Omental fat pad (tissue), 4 donors: ENCODE measurements at places on chromosomes 11 and 22.

DNA sequence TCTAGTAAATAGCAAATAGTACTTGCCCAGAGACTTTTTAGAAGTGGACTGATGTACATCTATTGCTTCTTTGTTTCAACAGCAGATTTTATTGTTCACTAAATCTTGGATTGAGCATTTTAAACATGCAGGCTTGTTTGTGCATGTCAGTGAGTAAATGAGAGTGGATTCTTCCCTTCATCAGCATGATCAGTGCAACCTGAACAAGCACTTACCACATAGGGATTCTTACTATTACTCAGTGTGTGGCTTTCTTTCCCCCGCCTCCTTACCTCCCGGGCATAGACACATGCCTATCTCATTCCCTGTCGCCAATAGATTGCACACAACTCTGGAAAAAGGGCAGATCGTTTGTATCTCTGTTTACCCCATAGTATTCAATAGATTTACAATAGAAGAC lies 197.5 kb downstream of the C11orf87 start:
- DNase-seq, result no peak

DNA sequence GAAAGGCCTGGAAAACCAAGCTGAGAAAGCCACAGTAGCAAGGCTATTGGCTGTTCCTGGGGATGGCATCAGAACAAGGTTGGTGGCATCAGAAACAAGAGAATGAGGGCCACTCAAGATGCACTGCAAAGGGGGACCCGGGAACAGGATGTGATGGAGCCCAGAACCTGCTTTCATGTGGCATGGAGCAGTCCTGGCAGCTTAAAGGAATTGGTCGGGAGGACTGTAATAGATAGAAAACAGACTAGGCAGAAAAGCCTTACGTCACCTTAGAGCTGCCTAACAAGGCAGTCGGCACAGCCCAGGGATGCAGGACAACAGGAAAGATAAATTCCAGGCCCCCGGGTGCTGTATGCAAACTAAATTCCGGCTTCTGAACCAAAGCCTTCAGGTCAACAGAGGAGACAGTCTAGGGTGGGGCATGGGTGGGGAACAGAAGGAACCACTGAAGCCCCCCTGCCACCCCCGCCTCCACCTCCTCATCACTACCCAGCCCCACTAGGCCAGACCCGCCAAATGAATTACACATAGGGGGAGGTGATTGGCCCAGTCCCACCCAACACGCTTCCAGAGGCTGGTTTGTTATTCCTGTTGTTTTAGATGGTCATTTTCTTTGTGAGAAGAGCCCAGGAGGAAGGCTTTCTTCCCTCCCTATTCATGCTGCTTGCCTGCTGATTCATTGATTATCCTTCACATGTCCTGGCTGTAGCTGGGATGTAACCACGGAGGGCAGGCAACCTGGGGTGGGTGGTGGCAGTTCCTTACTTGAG lies 25.7 kb upstream of the LRRC55 start:
- DNase-seq, result no peak

DNA sequence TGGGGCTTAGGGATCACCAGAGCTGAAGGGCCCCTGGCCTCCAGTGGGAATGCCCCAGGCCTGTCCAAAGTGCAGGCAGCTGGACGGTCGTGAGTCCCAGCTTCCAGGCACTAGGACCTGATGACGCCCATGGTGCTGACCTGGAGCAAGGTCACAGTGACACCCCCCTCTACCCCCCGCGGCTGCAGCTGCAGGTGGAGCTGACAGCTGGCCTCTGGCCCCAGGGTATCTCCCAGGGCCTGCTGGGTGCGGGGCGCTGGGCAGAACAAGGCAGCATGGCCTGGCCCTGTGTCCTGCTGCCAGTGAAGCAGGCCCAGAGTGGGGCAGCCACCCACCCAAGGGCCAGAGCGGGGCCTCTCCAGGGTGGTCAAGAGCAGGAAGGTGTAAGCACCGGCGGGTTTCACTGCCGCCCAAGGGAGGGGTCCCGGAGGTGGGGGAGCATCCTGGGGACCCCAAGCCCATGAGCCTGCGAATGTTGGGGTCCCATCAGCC lies 553 bp upstream of the TCIRG1 start:
- DNase-seq, result no peak

DNA sequence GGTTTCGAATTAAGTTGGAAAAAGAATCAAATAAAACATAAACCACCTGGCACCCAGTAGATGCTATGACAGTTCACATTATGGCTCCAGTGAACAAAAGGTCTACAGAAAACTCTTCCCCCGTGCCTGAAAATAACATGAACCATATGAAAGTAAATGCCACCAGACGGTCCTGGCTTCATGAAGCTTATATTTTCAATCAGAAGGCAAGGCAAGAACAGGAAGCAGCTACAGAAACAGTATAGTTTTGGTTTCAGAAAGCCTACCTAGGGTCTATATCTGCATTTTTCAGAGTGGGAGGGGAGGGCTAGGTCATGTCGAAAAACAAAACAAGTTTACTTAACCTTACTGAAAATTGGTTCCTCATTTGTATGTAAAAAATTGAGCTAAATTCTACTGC lies 9.8 kb downstream of the RAB30 start:
- no peak for DNase-seq

GRCh38 chr11:61163021-61163420 lies 1.8 kb upstream of the VPS37C start:
- no peak for DNase-seq

DNA sequence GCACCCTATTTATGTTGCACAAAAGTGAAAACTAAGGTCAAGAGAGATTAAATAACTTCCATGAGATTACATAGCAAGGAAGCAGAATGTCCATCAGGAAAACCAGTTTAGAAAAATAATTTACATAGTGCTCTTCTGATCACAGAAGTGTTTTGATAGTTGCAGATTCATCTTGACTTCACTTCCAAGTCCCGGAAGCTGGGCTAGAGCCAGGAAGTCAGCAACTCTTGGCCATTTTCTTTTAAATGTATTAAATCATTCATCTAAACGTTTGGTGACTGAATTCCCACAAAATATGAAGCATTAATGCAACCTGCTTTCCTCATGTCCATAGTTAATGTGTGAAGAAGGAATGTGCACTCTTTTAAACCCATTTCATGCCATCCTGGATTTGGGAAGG lies 29.7 kb downstream of the APLP2 start:
- DNase-seq, result no peak

DNA sequence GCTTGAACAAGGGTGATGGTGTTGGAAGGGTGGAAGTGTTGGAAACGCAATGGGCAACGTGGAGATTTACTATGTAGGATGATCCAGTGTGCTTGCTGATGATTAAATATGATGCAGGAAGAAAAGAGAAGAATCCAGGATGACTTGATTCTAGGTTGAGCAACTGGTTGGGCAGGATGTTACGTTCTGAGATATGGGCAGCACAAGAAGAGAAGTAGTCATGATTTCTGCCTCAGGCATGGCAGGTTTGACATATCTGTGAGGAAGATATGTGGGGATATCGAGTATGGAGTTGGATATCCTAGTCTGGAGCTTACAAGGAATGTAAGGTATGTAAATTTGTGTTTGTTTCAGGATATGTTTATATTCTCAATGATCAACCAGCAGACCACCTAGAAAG lies 1.9 kb downstream of the OR52K1 start:
- no peak for DNase-seq

GRCh38 chr11:80327956-80328614 lies 887.3 kb upstream of the TENM4 start:
- no peak for DNase-seq

GRCh38 chr11:118340449-118340848 lies 2.1 kb downstream of the CD3D start:
- no peak for DNase-seq

DNA sequence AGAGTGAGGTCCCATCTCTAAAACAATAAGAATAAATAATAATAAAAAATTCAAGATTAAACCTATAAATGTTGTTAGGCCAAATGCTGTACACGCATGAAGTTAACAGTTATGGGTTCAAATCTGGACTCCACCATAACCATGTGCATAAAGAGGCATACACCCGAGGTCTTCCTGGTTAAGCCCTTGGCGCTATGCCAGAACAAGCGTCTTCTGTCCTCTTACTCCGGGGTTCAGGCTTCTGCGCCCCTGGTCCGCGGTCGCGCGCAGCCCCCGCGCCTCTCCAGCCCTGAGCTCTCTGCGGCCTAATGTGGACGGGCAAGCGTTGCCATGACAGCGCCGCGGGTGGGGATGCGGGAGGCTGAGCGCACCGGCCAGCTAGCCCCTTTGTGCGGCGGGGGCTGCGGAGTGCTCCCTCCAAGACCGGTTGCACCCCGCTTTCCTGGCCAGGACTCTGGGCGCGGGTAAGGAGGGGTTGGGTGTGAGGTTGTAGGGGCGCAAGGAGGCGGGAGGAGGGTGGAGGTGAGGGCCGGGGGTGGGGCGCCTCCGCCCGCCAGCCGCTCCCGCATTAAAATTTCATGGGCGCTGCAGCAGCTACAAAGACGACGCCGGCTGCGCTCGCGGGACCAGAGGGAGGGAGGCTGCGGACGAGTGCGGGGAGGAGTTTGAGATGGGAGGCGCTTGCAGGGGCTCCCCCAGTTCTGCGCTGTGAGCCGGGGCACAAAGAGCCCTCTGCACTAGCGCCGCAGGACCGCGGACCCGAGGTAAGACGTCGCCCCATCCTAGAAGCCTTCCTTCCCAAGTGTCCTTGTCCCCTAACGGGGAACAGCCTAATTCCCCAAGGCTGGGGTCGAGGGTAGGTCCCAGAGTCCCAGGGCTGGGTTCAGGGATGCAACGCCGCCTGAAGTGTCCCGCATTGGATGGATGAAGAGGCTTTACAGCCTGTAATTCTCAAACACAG lies at the start of gene MIAT:
Gene MIAT, plus strand, starts transcription at position 698 of the 961 bp plus-strand sequence.
- DNase-seq, result no peak

- peak; percentile 86 for DNase-seq
Measured at GRCh38 chr22:29821291-29822016, 16.6 kb downstream of the ASCC2 start.

GRCh38 chr22:24584871-24585411 lies 7.9 kb downstream of the LRRC75B start:
- no peak for DNase-seq

DNA sequence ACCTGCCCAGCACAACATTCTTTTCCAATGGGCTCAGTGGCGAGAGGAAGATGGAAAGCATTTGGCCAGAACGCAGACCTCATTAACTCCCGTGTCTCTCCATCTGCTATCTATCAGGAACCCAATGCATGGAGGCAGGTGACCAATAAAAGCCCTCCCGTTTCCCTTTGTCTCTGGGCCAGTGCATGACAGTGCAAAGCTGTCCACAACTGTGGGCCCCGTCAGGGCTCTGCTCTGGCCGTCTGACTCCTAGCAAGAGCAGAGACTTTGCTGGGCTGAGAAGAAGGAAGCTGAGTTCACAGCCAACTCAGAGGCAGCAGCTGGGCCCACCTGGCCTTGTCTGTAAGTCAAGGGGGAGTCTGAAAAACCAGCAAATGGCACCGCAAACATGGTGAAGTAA lies 177.8 kb downstream of the TENM4 start:
- DNase-seq, result no peak

DNA sequence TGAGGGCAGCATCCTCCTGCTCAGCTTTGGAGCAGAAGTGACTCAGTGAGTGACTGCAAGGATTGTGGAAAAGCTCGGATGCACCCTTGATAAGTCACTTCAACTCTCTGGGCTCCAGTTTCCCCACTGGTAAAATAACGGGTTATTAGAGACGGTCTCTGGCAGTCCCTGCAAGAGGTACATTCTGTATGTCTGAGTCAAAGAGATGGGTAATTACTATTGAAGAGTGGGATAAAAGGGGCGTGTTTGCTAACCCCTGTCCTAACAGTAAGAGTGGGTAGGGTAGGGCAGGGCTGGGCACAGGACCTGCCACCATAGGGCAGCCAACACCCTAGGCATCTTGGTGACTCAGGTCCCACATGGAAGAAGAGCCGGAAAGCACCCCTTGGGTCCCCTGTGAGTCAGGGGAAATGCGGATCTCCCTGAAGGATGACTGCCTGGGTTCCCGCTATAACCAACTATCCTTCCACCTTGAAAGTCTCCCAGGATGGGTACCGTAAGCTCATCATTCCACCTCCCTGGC lies 7.3 kb upstream of the AHNAK start:
- DNase-seq, result no peak

GRCh38 chr11:114479331-114479730 lies 40.1 kb downstream of the REXO2 start:
- no peak for DNase-seq

- DNase-seq, result no peak
Measured at GRCh38 chr11:57639321-57640067, 10.2 kb downstream of the YPEL4 start.

DNA sequence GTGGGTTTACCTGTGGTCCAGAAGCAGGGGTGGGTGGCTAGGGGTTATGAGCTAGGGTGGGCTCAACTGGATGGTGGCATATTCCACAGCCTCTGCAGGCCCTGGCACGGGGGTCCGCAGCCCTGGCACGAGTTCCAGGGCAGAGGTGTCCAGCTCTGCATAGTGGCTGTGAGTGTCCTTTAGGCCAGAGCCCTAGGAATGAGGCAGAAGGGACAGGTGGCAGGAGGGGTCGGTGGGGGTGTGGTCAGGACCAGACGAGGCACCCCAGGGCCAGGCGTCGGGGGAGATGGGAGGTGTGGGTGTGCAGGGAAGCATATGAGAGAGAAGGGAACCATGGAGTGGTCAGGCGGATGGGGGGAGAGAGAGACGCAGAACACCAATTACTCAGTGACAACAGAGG lies 99.9 kb downstream of the NECTIN1 start:
- DNase-seq, result no peak

GRCh38 chr11:126140926-126141280 lies 70.5 kb downstream of the RPUSD4 start:
- peak; percentile 50 for DNase-seq

DNA sequence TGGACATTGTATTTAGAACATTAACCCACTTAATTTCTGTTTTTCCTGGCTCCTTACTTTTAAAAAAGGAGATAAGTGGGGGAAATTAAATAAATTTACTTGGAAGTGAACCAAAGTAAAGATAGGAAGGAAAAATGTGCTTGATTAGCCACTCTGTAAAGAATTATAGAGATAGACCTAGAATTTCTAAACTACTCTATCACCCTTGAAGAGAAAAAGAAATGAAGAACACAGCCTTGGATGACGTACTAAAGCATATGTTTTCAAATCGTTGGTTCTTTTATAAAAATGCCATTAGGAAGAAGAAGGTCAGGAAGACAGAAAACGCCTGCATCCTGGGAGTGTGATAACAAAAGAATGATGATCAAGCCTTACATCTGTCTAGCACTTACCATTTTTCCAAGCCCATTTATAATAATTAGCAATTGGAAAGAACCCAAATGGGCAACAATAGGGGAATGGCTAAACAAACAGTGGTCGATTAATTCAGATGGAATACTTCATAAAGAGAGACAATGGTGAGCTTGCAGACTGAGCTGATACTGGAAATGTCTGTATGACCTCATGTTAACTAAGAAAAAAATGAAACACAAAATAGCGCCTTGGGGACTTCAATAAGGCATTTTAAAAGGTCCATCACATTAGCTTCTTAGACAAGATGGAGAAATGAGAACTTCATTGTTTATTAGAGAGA lies 81.0 kb upstream of the LRRC55 start:
- no peak for DNase-seq

GRCh38 chr11:110081462-110082376 lies 11.5 kb upstream of the ZC3H12C start:
- DNase-seq, result no peak
